Stimulated activated CD8-positive, alpha-beta memory T cell treated with anti-CD3 and anti-CD28 coated beads, Interleukin-7, amount 100 ng/mL, for 1 hour (primary cell): ENCODE measurements at places on chromosomes 6 and 20.

DNA sequence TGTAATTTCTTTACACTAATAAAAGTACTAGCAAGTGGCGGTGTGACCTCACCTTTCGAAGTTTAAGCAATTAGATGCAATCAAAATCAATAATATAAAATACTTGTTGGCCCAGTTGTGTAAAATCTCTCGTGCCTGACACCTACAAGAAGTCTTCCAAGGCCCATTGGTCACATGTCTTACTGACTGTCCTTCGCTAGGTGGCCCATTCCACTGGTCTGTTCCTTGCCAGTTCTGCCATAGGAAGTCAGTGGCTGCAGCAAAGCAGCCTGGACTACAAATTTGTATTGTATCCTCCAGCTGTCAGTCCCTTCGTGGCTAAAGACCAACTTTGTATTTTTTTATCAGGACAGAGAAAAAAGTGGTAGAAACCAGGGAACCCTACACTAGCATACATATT, 61.8 kb downstream of the CYB5R4 start:
- DNase-seq, result no peak

DNA sequence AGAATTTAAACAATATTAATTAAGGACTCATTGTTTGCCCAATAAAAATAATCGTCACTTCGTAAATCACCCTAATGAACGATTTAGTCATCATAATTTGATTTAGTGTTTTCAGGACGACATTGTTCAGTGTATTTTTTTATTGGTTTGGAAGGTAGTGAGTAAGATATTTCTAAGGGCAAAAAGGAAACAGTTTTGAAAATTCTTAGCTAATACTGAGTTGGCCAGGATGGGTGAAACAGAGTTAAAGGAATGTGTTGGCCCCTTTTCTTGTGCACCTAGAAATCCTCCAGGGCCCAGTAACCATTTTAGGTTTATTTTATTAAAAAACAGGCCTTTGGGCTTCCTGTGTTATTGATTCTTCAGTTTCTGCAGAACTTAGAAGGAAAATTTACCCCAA, 25.3 kb downstream of the ANKS1A start:
- DNase-seq, result no peak

DNA sequence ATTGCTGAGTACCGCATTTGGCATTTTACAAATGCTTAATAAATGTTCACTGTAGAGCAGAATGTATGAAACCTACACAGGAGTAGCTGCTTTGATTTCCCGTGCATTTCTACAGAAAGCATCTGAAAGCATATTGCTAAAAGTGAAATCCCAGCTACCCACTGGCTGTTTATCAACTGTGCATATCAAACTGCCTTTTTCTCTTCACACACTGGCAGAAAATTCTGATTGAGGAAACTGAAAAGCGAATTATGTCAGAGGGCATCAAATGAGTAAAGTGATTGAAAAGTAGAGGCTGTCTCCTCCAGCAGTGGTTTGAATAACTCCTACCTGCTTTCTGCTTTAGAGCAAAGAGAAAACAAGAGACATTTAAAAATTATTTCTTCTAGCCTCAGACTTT, 28.0 kb downstream of the STX11 start:
- DNase-seq, result no peak

- no peak for DNase-seq
These were observed 34.0 kb upstream of the NUP153 start for GRCh38 chr6:17740559-17741220.

DNA sequence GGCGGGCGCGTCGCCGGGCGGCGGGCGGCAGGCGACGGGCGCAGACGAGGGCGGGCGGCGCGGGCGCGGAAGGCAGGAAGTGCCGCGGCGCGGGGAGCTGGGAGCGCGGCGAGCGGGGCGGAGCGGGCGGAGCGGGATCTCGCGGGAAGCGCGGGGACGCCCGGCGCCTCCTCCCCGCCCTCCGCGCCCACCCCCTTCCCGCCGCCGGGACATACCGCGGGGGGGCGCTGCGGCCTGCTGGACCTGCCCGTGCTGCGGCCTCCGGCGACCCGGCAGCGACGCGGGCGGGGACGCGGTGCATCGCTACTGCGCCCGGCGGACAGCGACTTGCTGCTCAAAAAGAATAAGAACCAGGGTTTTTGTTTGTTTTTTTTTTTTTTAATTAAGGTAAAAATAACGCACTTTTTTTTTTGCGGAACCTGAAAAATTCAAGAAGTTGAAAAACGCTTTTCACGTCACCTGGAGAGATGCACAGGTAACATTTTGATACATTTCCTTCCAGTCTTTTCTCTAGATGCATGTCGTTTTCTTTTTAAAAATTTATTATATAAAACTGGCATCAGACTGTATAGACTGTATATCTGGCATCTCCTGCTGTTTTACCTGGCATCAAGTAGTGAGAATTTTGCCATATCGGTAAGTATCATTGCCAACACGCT, at the start of gene CENPB:
CENPB (minus strand) TSS at position 76 of the 659 bp plus-strand sequence. CDS start 257 bp downstream, outside the sequence.
- DNase-seq, result peak; percentile 78

DNA sequence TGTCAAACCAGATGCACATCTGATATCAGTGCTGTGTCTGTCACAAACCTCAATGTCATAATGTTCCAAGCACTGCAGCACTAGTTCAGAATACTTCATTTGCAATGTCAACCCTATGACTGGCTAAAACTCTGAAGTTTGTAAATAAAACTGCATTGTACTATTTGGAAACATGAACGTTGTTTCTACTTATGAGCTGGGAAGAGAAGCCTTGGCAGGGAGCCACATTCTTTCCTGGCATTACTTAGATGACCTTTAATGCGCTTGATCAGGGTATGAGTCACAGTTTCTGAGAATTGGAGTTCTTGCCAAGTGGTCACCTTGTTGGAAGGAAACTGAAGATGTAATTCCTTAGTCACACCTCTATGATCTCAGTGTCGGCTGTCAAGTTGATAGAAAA, 664.8 kb upstream of the MMS22L start:
- DNase-seq, result no peak

- DNase-seq, result no peak
These were observed 26.8 kb downstream of the ZNF451 start for GRCh38 chr6:57116776-57117175.

DNA sequence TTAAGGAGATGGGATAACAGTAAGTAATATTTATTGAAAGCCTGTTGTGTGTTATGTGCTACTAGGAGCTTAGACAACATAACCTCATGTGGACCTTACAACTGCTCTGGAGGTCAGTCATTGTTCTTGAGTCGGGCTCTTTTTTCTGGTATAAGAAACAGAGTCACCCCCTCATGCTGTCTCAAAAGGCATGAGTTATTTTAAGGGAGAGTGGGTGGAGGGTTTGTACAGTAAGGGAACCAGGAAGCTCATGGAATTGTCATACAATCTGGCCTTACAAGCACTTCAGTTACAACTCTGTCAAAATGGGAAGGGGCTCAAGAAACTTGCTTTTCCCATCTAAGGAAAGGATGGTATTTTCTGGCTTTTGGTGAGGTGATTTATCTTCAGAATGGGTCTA, 16.5 kb upstream of the DSE start:
- DNase-seq, result no peak

DNA sequence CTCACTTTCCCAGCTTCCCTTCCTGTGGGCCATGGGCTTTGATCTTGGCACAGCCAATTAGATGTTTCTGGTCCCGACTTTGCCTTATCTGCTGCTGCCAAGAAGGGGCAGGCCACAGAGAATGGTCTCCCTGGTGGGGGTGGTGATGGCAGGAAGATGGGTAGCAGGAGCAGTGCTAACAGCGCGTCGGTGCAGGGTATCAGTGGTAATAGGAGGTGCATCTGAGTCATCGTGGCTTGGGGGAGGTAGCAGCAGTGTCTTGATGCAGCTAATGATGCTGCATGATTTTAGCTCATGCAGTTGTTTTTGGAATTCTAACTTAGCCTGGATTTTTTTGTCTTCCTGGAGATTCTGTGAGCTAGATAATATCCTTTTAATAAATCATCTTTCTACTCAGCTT, 18.9 kb upstream of the MAS1 start:
- no peak for DNase-seq

- DNase-seq, result no peak
These were observed 4.3 kb upstream of the SERINC3 start for GRCh38 chr20:44526129-44526528.

DNA sequence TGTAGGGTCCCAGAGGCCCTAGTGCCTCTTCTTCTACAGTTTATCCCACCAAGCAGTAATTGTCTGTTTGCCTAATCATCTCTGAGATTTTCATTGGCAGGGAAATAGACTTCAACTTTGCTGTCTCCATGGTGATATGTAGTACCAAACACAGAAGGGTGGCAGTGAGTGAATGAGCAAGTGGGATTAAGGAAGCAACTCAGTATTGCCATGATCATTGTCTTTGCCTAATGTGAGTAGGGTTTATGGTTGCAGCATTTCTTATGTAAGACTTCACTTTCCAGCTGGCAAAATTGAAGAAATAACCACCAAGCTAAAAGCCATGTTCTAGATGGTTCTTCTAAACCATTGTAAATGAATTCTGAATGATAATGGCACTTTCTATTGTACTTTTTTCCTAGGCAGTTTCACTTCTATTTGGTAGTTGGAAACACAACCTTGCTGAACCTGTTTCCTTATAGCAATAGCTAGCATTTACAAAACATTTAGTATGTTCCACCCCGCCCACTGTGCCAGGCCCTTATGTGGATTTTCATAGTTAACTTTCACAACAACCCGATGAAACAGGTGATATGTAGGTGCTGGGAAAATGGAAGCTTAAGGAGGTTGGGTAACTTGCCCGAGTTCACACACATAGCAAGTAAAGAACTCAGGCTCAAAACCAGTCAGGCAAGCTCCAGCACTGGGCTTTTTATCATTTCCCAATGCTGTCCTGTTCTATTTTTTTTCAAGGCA, 32.0 kb downstream of the ZC2HC1B start:
- no peak for DNase-seq

DNA sequence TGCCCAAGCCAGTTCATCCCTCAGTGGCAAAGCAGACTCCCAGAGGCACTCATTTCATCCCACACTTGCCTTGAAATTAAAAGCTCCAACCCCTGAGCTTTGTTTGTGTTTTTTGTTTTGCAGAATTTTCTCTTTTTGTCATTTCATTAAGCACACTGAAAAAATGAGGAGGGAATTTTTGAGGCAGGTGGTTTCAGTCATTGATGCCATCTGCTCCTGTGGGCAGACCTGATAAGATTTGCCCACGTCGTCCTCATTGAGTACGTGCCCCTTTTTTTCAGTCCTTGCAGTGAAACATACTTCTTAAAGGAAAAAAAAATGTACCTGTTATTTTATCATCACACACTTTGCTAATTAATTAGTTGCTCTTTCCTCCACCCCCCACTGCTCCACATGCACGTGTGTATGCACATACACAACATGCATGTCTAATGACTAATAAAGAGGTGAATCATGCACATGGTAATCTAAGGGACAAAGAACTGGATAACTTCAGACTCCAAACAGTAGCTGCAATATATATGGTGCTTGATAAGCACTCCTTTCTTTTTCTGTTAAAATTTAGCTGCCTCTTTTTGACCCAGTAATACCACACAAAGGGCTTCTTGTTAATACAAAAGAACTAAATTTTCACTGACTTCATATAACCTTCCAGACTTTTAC, 102.1 kb upstream of the TMEM181 start:
- no peak for DNase-seq

DNA sequence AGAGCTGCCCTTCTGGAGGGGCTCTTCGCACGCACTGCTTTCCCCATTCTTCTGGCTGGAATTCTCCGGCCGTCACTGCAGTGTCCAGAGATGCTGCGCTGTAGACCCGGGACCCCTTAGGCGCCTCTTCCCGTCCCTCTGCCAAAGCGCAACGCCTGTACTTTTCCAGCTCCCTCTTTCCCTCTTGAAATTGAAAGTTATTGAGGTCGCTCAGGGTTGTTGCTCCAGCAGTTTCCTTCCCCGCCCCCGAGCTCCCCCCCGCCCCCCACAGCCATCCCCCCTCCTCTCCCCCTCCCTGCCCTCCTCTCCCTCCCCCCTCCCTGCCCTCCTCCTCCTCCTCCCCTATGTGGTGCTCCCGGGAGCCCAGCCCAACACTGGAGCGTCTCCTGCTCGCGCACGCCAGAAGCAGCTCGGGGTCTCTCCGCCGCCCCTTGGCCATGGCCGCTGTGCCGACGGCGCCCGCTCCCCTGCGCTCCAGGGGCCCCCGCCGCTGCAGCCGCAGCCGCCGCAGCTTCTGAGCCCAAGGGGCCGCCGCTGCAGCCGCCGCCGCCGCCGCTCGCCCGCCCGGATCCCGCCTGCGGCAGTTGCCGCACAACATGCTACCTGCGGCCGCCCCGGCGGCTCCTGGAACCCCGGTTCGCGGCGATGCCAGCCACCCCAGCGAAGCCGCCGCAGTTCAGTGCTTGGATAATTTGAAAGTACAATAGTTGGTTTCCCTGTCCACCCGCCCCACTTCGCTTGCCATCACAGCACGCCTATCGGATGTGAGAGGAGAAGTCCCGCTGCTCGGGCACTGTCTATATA, at the start of gene RSPO3:
RSPO3 (plus strand) TSS at position 374 of the 804 bp plus-strand sequence. CDS start 522 bp downstream, outside the sequence.
- DNase-seq, result no peak

- DNase-seq, result no peak
These were observed 24.2 kb downstream of the UQCC2 start for GRCh38 chr6:33686981-33687975.

DNA sequence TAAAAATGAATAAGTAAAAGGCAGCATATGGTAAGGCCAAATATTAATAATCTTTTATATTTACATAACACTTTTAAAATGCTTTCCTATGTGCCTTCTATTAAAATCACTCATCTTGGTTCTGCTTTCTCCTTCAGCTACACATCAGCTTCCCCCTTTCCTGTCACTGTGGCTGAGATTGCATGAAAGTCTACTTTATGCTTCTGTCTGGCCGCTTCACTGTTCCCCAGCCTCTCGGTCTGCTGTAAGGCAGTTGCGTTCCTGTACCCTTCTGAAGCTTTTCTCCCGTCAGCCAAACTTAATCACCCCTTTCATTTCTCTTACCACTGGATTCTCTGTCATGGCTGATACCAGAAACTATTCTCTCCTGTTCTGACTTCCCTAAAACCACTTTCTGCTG, 34.6 kb downstream of the SOX4 start:
- DNase-seq, result no peak

DNA sequence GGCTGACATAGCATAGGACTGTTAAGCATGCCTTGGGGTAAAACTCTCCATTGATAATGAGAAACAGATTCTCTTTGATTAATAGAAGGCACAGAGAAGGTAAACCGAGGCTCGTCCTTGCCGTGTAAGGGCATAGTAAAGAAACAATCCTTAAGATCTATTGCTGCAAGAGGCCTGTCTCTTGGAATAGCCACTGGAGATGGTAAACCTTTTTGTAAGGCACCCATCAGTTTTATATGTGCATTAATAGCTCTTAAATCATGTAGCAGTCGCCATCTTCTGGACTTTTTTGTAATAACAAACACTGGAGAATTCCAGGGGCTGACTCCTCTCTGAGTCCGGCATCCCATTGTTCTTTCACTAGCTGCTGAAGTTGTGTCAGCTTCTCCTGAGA, 8.4 kb upstream of the ABHD12 start:
- DNase-seq, result no peak
